Dermis microvascular lymphatic vessel endothelial cell (primary cell): ENCODE measurements at places on chromosomes 2 and 18. TPM values are rescaled to one million over a fixed set of nuclear protein-coding genes. Genes with fewer than 3 reads are reported as not detected.

- no peak for DNase-seq
Observed at GRCh38 chr2:228040995-228041394, 140.5 kb downstream of the SPHKAP start.

LYPD6 gene
- total RNA-seq = 7.8 and 13.3 TPM in 2 replicates

DNA sequence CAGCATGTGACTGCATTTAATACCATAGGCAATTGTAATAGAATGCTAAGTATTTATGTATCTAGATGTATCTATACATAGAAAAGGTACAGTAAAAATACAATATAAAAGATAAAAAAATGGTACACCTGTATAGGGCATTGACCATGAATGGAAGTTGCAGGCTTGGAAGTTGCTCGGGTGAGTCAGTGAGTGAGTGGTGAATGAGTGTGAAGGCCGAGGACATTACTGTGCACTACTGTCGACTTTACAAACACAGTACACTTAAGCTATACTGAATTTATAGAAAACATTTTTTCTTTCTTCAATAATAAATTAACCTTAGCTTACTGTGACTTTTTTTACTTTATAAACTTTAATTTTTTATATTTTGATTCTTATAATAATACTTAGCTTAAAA lies 8.9 kb downstream of the DIS3L2 start:
- no peak for DNase-seq

DNA sequence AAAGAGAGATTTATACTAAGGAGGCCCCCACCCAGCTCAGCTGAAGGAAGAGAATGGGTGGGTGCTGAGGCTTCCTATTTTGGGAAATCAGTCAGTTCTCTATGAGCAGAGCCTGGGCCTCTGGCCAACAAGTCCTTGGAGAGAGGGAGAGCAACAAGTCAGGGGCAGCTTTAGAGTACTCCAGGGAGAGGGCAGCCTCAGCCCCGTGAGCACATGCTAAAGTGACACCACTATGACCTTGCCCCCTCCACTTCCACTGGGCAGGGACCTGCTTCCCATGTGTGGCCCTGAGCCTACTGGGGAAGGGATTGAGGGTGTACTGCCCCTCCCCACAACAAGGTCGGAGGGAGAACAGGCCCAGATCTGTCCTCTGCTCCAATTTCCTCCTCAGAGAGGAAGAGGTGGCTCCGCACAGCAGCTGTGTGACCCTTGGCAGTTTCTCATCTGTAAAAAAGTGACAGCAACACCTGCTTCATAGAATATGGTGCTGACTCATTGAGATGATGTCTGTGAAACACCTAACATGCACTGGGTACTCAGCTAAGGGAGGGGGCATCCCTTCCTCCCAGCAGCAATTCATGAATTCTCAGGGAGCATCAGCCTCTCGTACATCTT lies 72.9 kb downstream of the CLHC1 start:
- peak; percentile 34 for DNase-seq

GRCh38 chr18:54742659-54743604 lies 85.3 kb upstream of the RAB27B start:
- no peak for DNase-seq

ALPG gene
- not detected in 2 replicates for total RNA-seq

DNA sequence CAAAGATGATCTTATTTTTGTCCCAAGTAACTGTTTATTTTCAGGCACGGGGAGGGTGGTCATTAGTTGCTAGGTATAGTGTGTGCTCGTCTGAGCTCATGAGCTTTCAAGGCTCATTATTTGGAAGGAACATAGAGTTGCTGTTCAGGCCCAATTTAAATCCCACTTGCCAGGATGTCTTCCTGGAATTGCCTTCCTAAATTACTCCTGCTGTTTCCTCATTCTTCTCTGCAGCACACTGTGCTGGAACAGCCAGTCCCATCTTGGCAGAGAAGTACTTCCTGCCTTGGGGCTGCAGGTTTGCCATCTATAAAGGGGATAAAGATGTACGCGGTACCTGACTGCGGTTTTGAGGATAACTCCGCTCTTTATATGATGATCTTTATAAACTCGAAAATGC lies 37.3 kb downstream of the GREB1 start:
- DNase-seq = no peak

TRAK2 gene
- 27.1 and 30.2 TPM in 2 replicates for total RNA-seq

ZAP70 gene
- 0.13 TPM in 2 replicates for total RNA-seq

- DNase-seq = peak; percentile 75
Observed at GRCh38 chr2:239934571-239935171, 90.5 kb downstream of the NDUFA10 start.

DNA sequence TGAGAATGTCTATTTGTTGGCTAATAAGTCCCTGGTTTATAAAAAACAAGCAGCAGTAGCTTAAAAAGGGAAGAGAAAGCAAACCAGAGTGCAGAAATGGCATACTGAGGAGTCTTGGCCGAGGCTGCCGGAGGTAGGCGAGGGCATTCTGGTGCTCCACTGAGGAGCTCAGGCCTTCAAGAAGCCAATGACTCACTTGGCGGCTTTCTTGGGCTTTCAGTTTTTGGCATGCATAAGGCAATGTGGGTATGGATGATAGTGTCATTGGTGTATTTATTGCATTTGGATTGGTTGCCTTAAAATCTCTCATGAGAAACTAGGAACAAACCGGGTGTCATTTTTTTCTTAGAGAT lies 119.6 kb upstream of the ARL5A start:
- DNase-seq = no peak

GRCh38 chr2:127054996-127055785 lies 51.8 kb downstream of the BIN1 start:
- no peak for DNase-seq

NCKAP5 gene
- total RNA-seq = under 0.01 TPM in 2 replicates

CYP27C1 gene
- under 0.01 TPM in 1 of 2 replicates, not detected in the other for total RNA-seq

- DNase-seq = no peak
Observed at GRCh38 chr18:63067939-63068338, 251.6 kb downstream of the BCL2 start.

FBXO36 gene
- 1.0 and 1.2 TPM in 2 replicates for total RNA-seq
